Hematopoietic multipotent progenitor cell treated with erythropoietin and hydrocortisone succinate and interleukin-3 and kit ligand, for 4 days (in vitro differentiated cells): ENCODE measurements at places on chromosomes 2 and 18.

GRCh38 chr2:144404586-144405314 lies 115.2 kb downstream of the ZEB2 start:
- DNase-seq, result no peak

- no peak for DNase-seq
Measured at GRCh38 chr2:106107509-106108131, 86.5 kb downstream of the UXS1 start.

DNA sequence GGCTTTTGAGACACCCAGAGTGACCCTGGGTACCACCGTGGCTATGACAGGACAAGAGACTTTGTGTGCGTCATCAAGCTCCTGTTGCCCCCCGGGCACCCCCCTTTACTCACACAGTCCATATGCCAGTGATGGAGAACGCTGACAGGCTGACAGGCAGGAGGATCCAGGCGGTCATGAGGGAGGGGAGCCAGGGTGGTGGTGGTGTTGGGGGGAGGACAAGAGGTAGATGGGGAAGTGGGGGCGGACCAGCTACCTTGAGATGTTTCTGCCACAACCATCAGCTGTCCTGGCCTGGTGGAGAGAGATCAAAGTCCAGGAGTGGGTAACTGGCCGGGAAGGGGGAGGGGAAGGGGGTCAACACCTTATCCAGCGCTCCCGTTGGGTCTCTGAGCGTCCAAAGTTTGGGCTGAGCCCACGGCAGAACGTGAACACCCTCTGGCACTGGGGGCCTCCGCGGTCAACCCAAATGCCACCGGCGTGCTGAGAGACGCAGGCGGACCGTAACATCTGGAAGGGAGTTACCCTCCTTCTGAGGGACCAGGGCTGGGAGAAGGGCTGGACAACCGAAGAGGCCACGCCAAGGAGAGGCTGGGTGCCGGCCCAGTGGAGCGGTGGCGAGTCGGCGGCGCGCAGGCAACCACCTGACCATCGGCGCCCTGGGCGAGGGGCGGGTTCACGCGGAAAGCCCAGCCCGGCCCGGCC lies 575 bp downstream of the TMEM150A start:
- no peak for DNase-seq

DNA sequence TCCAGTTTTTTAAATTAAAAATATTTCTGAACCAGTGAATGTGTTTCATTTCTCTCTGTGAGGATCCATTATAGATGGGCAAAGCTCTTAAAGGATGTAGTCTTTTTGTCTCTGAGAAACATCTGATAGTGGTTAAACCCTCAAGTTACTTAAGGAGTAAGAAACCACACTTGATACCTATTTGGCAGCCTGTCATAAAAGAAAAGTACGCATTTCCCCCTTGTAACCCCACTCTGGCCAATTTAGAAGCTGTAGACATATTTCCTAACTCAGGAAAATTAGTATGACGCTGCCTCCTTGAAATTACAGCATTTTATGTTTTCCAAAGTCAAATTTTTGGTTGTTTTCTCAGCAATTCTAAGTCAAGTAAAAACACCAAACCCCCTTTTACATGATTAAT lies 2.0 kb downstream of the STAT4 start:
- peak; percentile 70 for DNase-seq

DNA sequence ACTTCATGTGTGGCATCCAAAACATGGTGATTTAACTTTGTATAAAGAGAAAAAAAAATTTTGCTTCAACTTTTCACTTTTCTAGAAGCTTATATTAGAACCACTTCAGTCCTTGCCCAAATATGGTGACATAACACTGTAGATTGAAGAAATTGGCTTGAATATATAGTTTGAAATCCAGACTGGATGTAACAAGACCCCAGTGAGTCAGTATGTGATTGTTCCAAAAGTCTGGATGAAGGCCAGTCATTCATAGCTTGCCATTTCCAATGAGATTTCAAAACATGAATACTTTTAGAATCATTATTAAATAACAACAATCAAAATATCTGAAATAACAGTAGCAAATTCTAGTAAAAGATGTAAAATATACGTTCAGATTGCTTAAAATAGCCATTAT lies 104.8 kb upstream of the FN1 start:
- no peak for DNase-seq

- DNase-seq, result peak; percentile 74
Measured at GRCh38 chr2:85785027-85785822, 31.4 kb downstream of the ATOH8 start.

DNA sequence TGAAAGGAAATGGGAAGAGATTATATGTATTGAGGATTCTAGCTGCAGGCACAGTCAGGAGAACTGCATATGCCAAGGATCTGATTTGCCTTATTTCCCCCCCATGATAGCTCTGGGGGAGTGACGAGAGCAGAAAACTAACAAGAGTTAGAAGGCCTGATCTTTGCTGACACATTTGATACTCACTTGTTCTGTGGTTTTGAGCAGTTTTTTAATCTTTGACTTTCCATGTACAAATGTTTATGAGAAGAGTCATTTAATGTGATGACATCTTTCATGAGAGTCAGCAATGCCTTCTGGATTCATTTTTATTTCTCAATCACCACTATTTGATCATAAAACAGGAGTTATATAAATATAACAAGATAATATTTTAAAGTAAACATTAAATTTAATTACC lies 12.7 kb upstream of the SERPINB7 start:
- DNase-seq, result no peak

- DNase-seq, result no peak
Measured at GRCh38 chr2:12737738-12738485, 21.2 kb downstream of the TRIB2 start.
